Aorta (tissue), 5 donors: ENCODE measurements at places on chromosomes 13 and 19. TPM values are rescaled to one million over a fixed set of nuclear protein-coding genes. Genes with fewer than 3 reads are reported as not detected.

DNA sequence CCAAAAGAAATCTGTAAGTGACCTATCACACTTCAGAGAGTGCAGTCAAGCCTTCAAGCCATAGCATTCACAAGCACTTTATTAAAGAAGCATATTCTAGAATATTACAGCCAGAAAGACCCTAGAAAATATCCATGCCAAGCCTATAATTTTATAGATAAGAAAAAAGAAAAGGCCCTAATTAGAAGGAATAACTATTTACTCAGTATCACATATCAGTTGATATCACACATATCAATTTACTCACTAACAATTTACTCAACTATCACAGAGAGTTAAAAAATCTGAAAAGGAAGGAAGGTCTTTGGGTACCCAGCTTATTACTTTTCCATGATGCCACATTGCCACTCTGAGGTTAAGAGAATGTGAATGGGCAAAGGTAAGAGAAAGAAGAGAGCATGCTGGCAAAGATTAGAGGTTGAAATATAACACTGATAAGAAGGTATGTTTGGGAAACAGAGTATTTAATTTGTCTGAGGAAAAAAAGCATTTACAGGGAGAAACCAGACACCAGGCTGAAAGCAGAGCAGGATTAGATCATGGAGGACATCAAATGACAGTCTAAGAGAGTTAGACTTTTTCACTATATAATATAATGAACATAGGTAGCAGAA lies 186.2 kb downstream of the VWA8 start:
- H3K4me3 ChIP-seq = no peak overlapping the region
- H3K27me3 ChIP-seq = no peaks in the 10 kb centered on the region
- H3K4me1 ChIP-seq = no peaks in the 10 kb centered on the region

- DNase-seq = no peak
- no peak overlapping the region for H3K4me3 ChIP-seq
- H3K4me1 ChIP-seq = no peaks in the 10 kb centered on the region
- H3K27ac ChIP-seq = no peak overlapping the region
- no peaks in the 10 kb centered on the region for H3K27me3 ChIP-seq
Observed at GRCh38 chr19:54109651-54110050, 5.8 kb downstream of the TFPT start.

- no peak for DNase-seq
- no peaks in the 10 kb centered on the region for H3K36me3 ChIP-seq
- H3K27ac ChIP-seq = no peak overlapping the region
- H3K4me3 ChIP-seq = no peak overlapping the region
- no peaks in the 10 kb centered on the region for H3K4me1 ChIP-seq
- no peaks in the 10 kb centered on the region for H3K27me3 ChIP-seq
Observed at GRCh38 chr19:16207490-16208025, 9.8 kb downstream of the AP1M1 start.

DNA sequence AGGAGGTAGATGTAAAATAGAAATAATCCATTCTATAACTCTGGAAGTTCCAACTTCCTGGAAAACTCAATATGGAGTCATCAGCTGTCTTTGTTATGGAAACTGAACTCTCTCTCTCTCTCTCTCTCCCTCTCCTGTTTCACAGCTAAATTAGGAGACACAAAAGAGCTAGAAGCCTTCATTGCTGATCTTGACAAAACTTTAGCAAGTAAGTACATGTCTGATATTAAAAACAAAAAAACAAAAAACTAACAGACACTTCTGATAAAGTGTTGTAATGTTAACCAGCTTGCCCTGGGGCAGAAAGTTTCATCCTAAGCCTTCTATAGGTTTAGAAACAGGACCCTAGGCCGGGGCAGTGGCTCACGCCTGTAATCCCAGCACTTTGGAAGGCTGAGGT lies 11.3 kb downstream of the RGCC start:
- H3K4me3 ChIP-seq = no peak overlapping the region
- no peaks in the 10 kb centered on the region for H3K4me1 ChIP-seq
- no peak for DNase-seq
- H3K27me3 ChIP-seq = no peaks in the 10 kb centered on the region
- no peak overlapping the region for H3K27ac ChIP-seq

GRCh38 chr19:17618936-17619335 lies 63.5 kb downstream of the COLGALT1 start:
- H3K4me3 ChIP-seq = no peak overlapping the region
- H3K27ac ChIP-seq = no peak overlapping the region
- no peaks in the 10 kb centered on the region for H3K4me1 ChIP-seq
- no peaks in the 10 kb centered on the region for H3K36me3 ChIP-seq

DNA sequence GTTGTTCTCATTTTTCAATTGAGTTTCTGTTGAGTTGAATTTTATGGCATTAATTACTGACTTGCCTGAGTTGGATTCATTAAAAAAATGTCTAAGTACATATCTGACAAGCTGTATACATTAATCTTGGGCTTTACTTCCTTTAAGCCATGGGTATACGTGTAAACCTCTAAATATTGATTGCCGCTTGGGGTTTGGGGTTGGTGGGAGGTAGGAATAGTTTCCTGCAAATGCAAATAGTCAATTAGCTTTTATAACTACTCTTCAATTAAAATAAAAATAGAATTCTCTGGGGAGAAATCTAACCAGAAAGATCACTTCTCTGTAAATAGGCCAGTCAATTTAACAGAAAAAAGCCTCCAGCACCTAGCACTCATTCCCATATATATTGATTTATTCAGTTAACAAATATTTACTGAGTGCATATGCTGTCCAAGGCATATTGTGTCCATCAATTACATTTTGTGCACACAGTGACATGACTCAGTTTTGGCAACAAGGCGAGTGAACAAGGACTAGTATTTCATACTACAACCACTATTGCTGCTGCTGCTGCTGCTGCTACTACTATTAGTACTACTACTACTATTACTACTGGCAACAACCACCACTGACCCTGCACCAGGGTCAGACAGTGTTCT lies 306.8 kb downstream of the RFC3 start:
- H3K4me3 ChIP-seq = no peak overlapping the region
- no peaks in the 10 kb centered on the region for H3K27me3 ChIP-seq
- DNase-seq = no peak
- no peaks in the 10 kb centered on the region for H3K36me3 ChIP-seq
- no peak overlapping the region for H3K27ac ChIP-seq
- peaks cover 6% of the 10 kb centered on the region for H3K4me1 ChIP-seq

- no peak overlapping the region for H3K27ac ChIP-seq
- no peaks in the 10 kb centered on the region for H3K36me3 ChIP-seq
- H3K27me3 ChIP-seq = no peaks in the 10 kb centered on the region
- H3K4me1 ChIP-seq = no peaks in the 10 kb centered on the region
Observed at GRCh38 chr13:97411984-97412383, 22.0 kb upstream of the RAP2A start.

GRCh38 chr13:66586489-66586888 lies 643.6 kb downstream of the PCDH9 start:
- no peaks in the 10 kb centered on the region for H3K27me3 ChIP-seq
- H3K36me3 ChIP-seq = no peaks in the 10 kb centered on the region

Gene CGB2
- 1.1 TPM for polyA plus RNA-seq

Gene ATP7B
- polyA plus RNA-seq = 0.75 TPM

Gene LRRC4B
- polyA plus RNA-seq = 1.8 TPM
